Motor neuron (in vitro differentiated cells): ENCODE measurements at places on chromosomes 12 and 14. TPM values are rescaled to one million over a fixed set of nuclear protein-coding genes. Genes with fewer than 3 reads are reported as not detected.

DNA sequence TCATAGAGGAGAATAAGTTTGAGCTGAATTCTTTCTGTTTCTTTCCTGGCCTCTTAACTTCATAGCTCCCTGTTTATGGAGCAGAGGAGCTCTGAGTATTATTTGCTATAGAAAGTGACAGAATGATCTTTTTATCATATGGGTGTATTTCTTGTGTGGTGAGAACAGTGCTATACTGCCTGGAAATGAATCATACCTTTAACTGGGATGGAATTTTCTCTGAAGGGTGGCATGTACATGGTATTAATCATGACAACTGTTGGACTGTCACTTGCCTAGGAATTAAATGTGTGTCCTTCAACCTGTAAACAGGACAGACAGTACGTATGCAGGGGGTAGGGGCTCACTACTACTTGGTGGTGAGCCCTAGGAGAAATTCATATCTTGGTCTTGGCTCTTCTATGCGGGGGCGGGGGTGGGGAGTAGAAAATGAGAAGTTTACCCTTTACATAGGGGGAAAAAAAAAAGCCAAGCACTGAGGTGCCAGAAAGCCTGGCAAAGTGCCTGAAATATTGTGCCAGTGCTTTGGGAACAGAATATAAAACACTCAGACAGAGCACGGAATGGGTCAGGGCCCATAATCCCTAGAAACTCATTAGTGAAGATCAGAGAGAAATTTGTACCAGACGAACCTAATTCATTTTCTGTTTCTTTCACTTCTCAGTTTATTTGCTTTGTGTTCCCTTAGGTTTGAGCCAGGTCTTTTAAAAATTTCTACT is 33.8 kb downstream of the ARMH4 start:
- ATAC-seq: no peak

DNA sequence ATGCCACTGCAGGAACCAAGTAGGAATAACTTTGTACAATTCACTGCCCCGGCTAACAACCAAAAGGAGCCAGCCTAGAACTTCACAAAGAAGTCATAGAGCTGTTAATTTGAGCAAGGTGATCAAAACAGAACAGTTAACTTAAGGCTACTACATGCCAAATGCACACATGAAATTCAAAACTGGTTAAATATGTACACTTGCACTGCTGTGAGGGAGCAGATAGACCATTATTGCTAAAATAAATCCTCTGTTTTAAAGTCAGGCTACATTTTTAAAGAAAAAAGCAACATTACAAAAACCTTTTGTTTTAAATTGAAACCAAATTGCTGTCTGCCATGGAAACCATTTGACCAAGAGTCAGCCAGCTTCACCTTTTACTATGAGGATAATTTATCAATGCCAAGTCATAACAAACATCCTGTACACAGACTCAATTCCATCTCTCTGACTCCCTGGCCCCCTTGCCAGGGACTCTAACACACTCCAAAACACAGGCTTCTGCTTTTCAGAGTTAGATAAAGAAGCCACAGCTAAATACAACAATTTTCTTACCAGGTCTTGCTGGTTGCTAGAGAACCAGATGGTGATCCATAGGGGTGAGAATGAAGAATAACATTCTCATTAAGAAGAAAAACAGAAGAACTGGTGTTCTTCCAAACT is 84.0 kb downstream of the LRP6 start:
- peak; percentile 68 for ATAC-seq

- ATAC-seq: no peak
Observed at GRCh38 chr12:49190974-49191373, 2.1 kb upstream of the TUBA1A start.

GRCh38 chr12:19963972-19964371 is 404.4 kb upstream of the PDE3A start:
- no peak for ATAC-seq

- ATAC-seq: peak; percentile 92
Observed at GRCh38 chr12:69007101-69007854, 74.3 kb upstream of the CPM start.

DNA sequence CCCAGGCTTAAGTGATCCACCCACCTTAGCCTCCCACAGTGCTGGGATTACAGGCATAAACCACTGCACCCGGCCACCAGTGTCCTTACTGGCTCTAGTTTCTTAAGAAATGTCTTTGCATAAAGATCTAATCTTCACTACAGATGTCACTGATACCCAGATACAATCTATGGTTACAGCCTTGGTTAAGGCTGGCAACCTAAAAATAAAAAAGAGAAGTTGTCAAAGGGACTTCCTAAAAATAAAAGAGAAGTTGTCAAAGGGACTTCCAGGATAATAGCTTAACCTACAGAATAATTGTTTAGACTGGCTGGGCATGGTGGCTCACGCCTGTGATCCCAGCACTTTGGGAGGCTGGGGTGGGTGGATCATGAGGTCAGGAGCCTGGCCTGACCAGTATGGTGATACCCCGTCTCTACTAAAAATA is 27.6 kb downstream of the ETFBKMT start:
- ATAC-seq: no peak

GRCh38 chr12:79411791-79412190 is 279.0 kb downstream of the PAWR start:
- no peak for ATAC-seq

DNA sequence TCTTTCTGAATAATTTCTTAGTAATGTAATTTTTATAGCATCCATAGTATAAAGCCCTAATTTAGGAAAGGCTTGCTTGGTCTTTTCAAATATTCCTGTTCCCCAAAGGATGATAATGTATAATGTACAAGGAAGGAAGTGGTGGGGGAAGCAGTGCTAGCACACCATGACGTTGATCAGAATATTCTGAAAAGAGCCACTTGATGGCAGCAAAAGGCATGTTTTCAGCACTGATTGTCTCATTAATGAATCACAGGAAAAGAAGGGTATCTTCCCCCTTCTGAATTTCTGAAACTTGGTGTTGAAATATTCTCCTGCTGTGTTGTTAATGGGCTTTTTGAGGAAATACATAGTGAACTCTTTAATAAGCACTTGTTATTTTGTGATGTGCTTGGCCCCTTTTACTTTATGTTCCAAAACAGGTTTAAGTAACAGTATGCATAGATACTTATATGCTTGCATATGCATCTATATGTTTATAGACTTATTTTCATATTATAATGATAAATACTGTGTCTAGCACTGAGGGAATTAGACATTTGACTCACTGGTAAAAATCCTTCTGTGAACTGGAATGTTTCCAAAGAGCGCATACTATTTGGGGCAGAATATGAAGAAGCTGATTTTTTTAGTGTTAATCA is 122.0 kb downstream of the TMEM117 start:
- peak; percentile 99 for ATAC-seq

- ATAC-seq: no peak
Observed at GRCh38 chr14:23617539-23617938, 18.6 kb upstream of the DHRS2 start.

DNA sequence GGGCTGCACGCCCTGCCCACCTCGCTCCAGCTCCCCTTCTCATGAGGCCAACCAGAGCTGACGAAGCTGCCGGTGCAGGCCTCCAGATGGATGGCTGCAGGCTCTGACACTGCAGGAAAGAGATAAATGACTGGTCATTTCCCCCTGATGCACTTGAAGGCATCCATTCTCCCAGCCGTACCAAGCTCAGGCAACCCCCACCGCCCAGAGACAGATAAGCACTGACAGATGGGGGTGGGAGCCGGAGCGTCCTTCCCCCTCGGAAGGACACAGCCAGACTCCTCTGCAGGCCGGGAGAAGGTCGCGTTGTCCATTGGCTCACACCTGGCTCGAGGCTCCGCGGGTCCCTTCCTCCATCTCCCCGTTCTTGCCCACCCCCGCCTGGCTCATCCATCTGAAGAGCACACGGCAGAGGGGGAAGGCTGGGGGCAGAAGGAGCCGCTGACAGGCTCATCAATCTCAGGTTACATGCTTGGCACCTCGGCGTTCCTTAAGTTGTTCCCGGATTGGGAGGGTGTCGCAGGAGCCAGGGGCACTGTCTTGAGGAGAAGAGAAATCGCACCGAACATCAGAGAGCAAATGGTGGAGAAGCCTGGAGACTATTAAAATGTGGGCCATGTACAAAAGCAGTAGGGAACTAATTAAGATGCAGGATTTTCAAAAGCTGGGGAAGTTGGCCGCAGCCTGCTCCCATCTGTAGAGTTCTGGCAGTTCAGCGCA is 151.6 kb downstream of the DPF3 start:
- ATAC-seq: peak; percentile 89

- ATAC-seq: no peak
Observed at GRCh38 chr14:81363746-81364378, 36.3 kb downstream of the STON2 start.

DNA sequence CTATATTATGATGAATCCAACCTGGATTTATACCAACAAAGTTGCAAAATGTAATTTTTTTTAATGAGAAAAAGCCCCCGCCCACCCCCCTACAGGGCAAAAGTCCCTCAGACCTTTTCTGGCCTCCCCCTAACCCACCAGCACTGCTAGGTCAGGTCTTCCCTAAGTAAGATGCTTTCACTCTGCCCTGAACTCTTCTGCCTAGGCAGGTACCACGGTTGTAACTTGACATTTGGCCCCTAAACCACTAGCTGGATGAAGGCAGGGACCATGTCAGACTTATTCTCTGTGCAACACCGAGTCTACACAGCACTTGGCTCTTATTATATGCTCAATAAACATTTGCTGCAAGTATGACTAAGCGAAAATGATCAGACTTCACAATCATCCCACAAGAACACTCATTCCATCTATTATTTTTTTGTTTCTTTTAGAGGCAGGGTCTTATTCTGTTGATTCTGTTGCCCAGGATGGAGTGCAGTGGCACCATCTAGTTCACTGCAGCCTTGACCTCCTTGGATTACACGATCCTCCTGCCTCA is 63.2 kb downstream of the SPRING1 start:
- ATAC-seq: no peak

DNA sequence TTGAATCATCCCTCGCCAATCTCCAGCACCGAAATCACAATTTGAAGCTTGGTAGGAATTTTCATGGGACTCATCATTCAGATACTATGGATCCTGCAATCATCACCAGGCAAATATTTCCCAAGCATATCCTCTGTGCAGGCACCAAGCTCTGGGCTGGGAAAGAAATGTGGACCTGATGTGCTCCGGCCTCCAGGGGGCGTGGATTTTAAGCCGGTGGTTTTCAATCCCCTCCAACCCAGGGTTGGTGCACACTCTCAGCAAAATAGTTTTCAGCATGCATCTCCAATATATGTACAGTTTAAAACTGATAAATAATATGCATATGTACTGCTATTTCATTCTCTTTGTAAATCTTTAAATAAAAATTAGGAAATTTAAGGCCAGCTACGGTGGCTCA is 98.9 kb downstream of the RBM19 start:
- peak; percentile 48 for ATAC-seq

The NXPH4 gene
- total RNA-seq: 0.36 and 2.3 TPM in 2 replicates

The CAPS2 gene
- total RNA-seq: 0.27 and 0.83 TPM in 2 replicates

The KERA gene
- total RNA-seq: not detected in 2 replicates

The SLCO1B3 gene
- total RNA-seq: not detected in 2 replicates

The DCP1B gene
- total RNA-seq: 15.2 and 16.8 TPM in 2 replicates

The MTRFR gene
- total RNA-seq: 27.2 and 27.9 TPM in 2 replicates

The APOF gene
- total RNA-seq: 0.26 and 0.27 TPM in 2 replicates

The ENTPD5 gene
- 13.3 and 17.5 TPM in 2 replicates for total RNA-seq

The GYS2 gene
- not detected in 2 replicates for total RNA-seq

The RD3L gene
- total RNA-seq: not detected in 2 replicates

The ALG10 gene
- total RNA-seq: 13.0 and 14.7 TPM in 2 replicates

The GARIN6 gene
- total RNA-seq: 1.6 and 2.3 TPM in 2 replicates

The TEX52 gene
- total RNA-seq: 0.86 TPM in 1 of 2 replicates, not detected in the other

The TEX22 gene
- total RNA-seq: 0.46 and 0.64 TPM in 2 replicates

The PRB3 gene
- total RNA-seq: 1.3 and 1.4 TPM in 2 replicates
